ENCODE measurements at places on chromosomes 7 and 10.
A peak's percentile ranks its signal among the peaks of the same experiment; 100 is the strongest.

DNA sequence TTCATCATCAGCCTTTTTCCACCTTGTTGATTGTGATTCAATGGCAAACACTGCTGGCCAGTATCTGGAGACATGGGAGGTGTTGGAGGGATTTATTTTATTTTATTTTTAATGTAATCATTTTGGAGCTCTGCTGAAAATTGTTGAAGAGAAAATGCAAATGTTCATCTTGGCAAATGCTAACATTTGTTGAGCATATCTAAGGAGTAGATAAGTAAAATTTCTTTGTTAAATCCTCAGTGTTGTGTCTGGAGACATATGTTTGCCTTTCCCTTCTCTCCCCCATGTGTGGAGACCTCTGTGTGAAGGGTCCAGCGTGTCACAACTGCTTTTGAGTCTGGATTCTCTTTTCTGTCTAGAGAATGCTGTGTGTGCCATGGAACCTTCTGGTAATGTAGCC is 300.3 kb downstream of the FZD1 start:
- DNase-seq, result no peak

- DNase-seq, result no peak
These were observed 12.6 kb downstream of the TFAM start for GRCh38 chr10:58397830-58398229.

GRCh38 chr7:130877236-130877990 is 143.4 kb upstream of the KLF14 start:
- no peak for DNase-seq

DNA sequence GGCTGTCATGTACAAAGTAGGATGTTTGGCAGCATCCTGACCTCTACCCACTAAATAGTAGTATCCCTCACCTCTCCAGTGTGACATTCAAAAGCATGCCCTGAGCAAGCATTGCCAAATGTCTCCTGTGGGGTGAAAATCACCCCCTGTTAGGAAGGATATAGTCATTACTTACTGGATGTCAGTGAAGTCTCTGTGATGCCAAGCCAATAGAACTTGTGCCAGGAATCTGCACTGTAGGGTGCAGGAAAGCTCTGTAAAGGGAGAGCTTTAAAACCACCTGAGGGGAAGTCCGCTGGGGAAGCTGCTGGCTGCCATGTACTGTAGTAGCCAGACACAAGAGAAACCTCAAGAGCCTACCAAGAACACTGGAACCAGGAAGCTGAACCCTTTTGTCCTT is 170.7 kb upstream of the DKK1 start:
- no peak for DNase-seq

- DNase-seq, result no peak
These were observed 521.7 kb upstream of the FZD8 start for GRCh38 chr10:36163827-36164226.

DNA sequence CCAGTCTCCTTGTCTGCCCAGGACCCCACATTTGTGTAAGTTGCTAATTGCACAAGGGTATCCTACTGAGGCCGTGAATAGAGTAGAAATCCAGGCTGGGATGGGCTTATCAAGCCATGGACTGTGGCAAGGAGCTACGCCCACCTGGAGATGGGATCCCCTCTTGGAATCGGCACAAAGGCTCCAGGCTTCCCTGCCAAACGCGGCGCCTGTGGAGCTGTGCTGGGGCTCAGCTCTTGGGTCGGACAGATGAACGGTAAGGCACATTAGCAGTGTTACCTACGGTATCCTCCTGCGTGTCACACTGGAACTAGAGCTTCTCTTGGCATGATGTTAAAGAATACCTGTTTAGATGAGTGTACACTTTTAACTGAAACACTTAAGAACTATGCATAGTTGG is 196.7 kb downstream of the CELF2 start:
- DNase-seq, result no peak

- DNase-seq, result no peak
These were observed 81.5 kb downstream of the DNAH11 start for GRCh38 chr7:21624320-21624719.

DNA sequence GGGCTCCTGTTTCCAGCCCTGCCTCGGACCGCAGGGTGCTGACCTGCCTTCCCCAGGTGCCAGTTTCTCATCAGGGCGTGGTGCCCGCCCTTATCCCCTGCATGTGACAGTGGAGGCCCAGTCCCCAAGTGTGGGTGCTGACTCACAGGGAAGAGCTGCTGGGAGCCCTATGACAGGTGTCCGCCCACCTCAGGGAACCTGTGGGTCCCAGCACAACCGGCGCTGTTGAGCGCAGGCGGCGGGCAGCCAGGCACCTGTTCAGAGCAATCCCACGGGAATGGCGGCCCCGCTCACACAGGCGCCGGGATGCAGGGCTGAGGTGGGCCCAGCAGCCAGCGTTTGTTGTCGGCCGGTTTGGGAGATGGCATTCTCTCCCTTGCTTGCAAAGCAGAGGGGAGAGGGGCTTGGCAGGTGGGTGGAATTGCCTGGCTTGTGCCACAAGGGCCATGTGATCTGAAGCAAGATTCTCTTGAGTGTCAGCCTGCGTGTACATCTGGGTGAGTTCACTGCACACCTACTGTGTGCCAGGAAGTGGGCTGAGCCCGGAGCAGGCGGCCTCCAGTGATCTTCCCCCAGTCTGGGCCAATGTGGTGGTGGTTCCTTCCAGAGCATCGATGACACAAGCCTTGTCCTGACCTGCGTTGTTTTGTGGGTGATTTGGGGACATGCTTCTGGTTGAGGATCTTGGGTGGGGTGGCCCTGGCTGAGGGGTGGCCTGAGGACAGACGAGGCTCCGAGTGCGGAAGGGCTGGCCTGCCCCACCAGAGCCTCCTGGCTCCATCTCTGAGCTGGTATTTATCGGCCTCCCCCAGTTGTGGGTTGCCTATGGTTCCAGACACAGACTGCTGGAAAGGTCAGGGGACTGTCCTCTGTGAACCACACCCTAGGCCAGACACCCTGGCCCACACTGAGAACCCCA is 2.4 kb downstream of the PWWP2B start:
- peak; percentile 80 for DNase-seq

GRCh38 chr7:81902536-81902935 is 132.7 kb upstream of the HGF start:
- no peak for DNase-seq

DNA sequence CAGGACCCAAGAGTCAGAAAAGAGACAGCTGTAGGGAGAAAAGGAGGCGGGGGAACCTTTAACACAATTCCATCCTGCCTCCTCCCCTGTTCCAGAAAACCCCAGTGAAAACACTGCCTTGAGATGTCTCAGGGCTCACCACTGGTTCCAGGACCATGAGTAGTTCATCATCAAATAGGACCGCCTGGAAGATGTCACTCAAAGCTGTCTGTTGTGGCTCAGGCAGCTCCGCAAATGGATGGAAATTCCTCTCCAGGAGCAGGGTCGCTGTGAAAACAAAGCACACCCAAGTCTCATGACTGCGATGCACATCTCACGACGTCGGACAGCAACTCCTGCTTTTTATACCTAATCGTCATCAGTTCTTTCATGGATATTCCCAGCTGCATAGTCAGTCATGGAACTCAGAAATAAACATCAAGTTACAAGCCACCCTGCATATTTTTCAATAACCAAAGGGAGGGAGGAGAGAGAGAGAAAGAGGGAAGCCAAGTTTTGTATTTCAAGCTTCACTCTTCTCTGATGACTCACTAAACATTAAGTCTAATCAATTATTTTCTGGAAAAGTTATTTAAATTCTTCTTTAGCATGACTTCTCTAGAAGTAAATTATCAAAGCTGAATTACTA is 49.2 kb downstream of the GSDME start:
- no peak for DNase-seq

GRCh38 chr10:26755443-26755903 is 58.0 kb downstream of the PDSS1 start:
- no peak for DNase-seq

Measured in putamen (tissue), 1 donor.